ENCODE measurements at places on chromosomes 4 and X. TPM values are rescaled to one million over a fixed set of nuclear protein-coding genes. Genes with fewer than 3 reads are reported as not detected.

- DNase-seq: peak; percentile 72
These were observed 8.9 kb upstream of the NAP1L5 start for GRCh38 chr4:88706574-88706973.

SMIM31 gene
- total RNA-seq: not detected

DNA sequence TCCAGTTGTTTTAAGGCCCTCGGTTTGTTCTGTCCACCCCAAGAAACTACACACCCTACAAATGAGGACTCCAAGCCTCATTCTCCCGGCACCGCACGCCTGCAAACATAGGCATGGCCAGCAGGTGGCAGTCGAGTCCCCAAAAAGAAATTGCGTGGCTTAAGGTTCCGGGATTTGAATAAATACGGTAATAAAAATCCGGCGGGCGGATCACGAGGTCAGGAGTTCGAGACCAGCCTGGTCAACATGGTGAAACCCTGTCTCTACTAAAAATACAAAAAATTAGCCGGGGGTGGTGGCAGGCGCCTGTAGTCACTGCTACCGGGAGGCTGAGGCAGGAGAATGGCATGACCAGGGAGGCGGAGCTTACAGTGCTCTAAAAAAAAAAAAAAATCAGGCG, 21.8 kb upstream of the CSF2RA start:
- peak; percentile 56 for DNase-seq

DNA sequence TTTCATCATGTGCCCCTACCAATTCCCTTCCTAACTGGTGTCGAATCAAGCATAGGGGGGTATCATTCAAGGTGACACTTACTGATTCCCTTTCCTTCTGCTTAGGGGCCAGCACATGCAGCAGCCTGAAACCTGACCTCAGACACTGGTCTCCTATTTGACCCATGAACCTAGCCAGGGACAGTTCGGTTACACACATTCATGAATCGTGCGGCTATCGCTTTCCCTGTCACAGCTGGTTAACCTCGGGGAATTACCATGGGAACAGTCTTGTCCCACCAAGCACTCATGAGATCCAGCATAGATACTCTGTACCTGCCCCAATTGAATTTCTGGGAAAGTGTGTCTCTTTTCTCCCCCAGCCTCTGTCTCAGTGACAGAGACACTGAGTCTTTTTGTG, 140.4 kb downstream of the ZNF674 start:
- DNase-seq: no peak

- DNase-seq: no peak
These were observed 42.5 kb downstream of the UNC5C start for GRCh38 chr4:95506264-95506663.

DNA sequence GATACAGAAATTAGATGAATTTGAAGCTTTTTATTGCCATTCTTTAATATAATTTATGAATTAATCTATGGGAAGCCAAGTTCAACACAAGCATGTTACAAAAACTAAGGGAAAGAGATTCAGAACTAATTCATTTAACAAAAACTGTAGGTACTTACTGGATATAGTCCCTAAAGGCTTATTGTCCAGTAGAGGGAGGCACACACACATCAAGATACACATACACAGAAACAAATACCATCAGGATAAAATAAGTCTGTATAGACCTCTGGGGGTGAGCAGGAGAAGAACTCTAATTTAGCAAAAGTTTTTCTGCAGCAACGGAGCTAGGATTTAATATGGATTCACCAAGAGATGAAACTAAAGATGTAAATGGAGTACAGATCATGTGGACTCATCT, 83.0 kb upstream of the IL13RA1 start:
- no peak for DNase-seq

SOWAHB gene
- not detected for total RNA-seq

BEND4 gene
- 0.06 TPM for total RNA-seq

GRCh38 chr4:123545667-123546572, 149.3 kb downstream of the SPRY1 start:
- DNase-seq: no peak

MAPK10 gene
- 7.8 TPM for total RNA-seq

Data from right cardiac atrium (tissue), 5 donors.